ENCODE measurements at places on chromosomes 2 and 18. TPM values are rescaled to one million over a fixed set of nuclear protein-coding genes. Genes with fewer than 3 reads are reported as not detected.
A peak's percentile ranks its signal among the peaks of the same experiment; 100 is the strongest.

Gene IFIH1
- 20.0 TPM for total RNA-seq

Gene AKAIN1
- total RNA-seq: not detected

Gene SERPINB3
- not detected for total RNA-seq

Gene PAX3
- not detected for total RNA-seq

Gene RNPEPL1
- total RNA-seq: 91.4 TPM

Gene UGT1A4
- total RNA-seq: 2.2 TPM

Gene REG3G
- not detected for total RNA-seq

Gene ALK
- total RNA-seq: 0.25 TPM

Gene TUBB8B
- 0.34 TPM for total RNA-seq

Gene C18orf54
- total RNA-seq: 2.4 TPM

Gene FER1L5
- total RNA-seq: not detected

Gene BCL11A
- total RNA-seq: 28.9 TPM

Gene CNRIP1
- 3.1 TPM for total RNA-seq

GRCh38 chr18:13440277-13441248 lies 222.0 kb downstream of the LDLRAD4 start:
- DNase-seq: no peak

- no peak for DNase-seq
Observed at GRCh38 chr2:97730245-97730644, 16.9 kb downstream of the ZAP70 start.

DNA sequence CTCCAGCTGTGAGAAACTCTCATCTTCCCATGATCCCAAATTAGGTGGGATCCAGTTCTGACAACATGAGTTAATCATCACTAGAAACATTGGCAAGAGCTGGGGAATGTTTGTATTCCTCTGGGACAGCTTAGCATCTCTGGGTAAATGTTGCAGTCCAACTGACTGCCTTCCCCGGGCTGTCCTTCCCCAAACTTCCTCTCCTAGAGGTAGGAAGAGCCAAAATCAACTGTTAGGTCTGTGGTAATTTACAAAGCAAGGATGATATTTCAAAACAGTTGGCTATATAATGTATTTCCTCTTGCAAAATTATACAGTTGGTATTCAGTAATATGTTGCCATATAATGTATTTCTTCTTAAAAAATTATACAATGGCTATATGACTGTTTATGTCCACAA lies 148.5 kb downstream of the MGAT5 start:
- no peak for DNase-seq

DNA sequence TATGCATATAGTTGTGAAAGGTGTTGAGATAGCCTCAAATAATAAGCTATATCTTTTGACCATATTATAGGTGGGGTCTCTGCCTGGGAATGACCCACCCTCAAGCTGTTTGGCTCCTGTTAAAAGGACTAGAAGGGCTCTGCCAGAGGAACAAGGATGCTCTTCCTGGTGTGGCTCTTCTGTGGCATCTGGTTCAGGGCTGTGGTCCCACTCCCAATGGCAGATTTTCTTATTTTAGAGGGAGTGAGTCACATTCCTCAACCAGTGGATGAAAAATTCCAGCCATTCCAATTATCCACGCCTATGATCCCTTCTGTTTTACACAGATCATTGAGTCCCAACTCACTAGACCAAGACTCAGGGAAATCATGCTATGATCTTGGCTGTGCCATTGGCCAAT lies 119.9 kb downstream of the PARD3B start:
- DNase-seq: no peak

DNA sequence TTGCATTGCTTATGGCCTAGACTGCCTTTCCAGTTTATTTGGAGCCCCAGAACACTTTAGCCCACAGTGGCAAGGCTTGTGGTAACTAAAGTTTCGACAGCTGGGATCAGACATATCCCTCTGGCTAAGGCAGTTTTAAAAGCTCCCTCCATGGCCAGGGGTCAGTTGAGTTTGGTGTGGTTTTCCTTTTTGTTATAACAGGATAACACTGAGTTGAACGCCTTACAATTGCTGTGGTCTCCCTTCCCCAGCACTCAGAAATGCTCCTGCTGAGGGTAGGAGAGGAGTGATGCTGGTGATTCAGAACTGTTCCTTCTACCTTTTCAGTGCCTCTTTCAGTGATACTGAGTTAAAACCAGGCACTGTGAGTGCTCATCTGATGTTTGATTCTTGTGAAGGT lies 182.6 kb downstream of the GULP1 start:
- no peak for DNase-seq

DNA sequence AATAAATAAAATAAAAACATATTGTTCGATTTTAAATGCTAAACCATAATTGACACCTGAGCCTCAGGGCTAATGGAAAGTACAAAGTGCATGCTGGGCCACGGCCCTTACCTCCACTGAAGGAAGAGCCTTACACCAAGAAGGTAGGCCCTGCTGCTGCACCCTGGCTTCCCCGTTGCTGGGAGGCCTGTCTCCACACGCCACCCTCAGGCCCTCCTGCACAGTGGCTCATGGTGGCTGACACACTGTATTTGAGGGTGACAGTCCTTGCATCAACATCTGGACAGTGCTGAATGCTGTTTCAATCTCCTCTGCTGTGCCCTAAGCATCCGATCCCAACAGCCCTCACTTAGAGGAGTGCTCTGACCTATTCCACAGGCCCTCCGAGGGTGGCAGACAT lies 39.3 kb upstream of the EDAR start:
- DNase-seq: no peak

DNA sequence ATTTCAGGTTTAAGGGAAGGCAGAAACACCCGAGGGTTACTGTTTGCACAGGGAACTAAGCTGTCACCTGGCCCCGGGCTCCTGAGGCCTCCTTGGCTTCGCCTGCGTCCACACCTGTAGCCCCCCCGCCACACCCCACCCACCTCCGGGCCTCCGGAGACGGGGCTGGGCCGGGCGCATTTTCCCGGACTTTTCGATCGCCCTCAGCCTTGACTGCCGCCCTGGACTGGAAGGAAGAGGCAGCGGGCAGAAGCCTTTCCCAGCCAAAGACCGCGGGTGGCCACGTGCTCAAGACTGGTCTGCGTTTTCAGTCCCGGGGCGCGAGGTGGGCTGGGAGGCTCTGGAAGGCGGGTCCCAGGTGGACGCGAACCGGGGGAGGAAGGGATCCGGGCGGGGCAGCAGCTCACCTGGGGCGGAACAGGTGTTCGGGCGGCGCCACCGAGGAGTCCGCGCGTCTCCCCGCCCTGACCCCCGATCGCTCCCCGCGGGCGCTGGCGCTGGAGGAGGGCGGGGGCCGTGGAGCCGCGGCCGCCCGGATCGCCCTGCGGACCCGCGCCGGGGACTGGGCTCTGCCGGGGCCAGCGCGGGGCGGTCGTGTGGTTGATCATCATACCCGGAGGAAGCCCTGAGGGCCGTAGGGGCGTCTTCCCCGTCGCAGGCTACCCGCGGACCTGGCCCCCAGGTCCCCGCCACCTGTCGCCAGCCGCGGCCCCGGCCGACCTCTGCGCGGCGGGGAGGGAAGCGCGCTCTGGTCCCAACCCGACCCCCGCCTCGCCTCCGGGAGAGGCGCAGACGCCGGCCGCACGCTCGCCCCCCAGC lies 3.2 kb downstream of the ID2 start:
- peak; percentile 87 for DNase-seq

- DNase-seq: peak; percentile 22
Observed at GRCh38 chr2:20231159-20231558, 6.2 kb upstream of the SDC1 start.

GRCh38 chr2:239545741-239546392 lies 145.0 kb upstream of the HDAC4 start:
- DNase-seq: no peak
